ENCODE measurements at places on chromosomes 6 and 20.

- DNase-seq = no peak
These were observed 539.2 kb downstream of the MEI4 start for GRCh38 chr6:78192057-78192456.

DNA sequence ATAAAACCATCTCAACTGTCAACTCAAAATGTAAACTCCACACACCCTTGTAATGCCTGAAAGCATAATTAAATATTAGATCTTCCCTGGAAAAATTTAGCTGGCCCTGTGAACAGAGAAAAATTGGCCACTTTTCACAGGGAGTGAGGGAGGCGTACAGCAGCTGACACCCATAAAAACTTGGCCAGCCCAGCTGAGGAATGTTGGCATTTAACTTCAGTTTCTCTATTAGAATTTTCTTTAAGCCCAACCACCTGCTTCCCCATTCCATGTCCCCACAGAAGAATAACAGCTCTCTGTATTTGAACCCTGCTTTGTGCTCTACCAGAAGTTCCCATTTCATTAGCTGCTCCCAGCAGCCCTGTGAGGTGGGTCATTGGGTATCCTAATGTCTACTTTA, 41.0 kb downstream of the PKHD1 start:
- no peak for DNase-seq

- DNase-seq = peak; percentile 81
These were observed 190.4 kb upstream of the JAG1 start for GRCh38 chr20:10864076-10864672.

- DNase-seq = no peak
These were observed 10.9 kb upstream of the F13A1 start for GRCh38 chr6:6331393-6331792.

GRCh38 chr20:10523443-10523842, 88.3 kb downstream of the SLX4IP start:
- no peak for DNase-seq

GRCh38 chr6:85121158-85121557, 328.7 kb upstream of the NT5E start:
- DNase-seq = no peak

GRCh38 chr20:63295422-63295821, 2.4 kb downstream of the COL20A1 start:
- no peak for DNase-seq

DNA sequence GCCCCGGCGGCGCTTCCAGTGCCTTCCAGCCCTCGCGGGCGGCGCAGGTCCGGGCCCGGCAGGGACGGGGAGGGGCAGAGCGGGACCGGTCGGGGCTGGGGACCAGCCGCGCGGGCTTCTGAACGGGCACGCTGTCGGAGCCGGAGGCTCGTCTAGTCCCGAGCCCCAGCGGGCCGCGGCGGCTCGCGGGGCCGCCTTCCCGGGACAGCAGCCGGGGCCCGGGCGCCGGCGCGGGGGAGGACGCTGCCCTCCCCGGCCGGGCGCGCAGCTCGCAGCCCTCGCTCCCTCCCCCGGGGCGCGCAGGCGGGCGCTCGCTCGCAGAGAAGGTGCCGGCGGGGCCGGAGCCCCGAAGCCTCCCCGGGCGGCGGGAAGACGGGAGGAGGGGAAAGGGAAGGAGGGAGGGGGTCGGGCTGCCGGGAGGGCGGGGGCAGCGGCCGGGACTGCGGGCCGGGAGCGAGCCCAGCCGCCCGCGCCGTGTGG, 696 bp upstream of the SIRPA start:
- DNase-seq = no peak

- no peak for DNase-seq
These were observed 250.8 kb upstream of the PRDM1 start for GRCh38 chr6:105835373-105835772.

DNA sequence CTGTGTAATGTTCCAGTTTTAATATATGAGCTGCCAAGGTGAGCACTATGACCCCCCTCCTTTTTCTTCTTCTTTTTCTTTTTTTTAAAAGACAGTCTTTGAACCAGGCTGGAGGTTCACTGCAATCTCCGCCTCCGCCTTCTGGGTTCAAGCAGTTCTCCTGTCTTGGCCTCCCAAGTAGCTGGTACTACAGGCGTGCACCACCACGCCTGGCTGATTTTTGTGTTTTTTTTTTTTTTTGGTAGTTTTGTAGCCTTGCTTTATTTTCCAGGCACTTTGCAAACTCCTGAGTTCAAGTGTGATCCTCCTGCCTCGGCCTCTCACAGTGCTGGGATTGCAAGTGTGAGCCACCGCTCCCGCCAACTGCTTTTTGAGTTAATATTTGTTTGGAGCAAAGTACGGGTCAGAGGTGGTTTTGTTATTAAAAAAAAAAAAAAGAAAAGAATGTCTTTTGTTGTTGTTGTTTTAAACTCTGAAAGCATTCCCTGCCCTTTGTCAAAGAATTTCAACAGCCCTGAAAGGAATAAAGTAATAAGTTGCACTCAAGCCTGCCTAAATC, 78.6 kb downstream of the JARID2 start:
- no peak for DNase-seq
